ENCODE measurements at places on chromosomes 12 and 14.

DNA sequence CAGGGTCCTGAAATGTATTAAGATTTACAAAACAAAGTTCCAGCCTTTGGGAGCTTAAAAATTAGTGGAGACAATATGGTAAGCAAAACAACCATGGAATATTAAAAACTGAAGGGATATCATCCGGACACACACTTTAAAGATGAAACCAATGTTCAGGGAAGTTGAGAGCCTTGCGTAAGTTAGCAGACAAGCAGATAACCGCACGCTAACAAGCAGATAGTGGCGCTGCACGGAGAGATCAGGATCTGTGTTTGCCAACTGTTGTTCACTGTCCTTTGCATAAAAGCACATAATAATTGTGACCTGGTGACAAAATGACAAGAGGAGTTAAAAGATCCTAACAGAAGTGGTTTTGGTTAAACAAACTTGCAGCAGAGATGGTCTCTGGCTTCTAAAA is 14.3 kb upstream of the TMEM229B start:
- no peak for DNase-seq

DNA sequence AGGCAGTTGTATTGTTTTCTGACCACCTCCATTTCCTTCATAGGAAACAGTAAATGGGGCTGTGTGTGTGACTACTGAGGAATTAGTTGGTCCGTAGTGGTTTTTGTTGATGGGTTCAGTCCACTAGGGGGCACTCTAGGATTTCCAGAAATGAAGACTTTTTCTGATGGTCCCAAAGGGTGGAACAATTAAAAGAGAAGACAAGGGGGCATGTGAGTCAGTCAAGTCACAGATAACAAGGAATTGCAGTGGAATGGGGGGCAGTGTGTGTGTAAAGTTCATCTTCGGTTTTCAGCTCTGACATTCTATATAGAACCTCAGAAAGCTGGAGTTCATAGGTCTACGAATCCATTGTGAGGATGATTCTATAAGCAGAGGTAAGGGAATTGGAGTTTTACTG is 186.6 kb upstream of the OR4E1 start:
- peak; percentile 29 for DNase-seq

- DNase-seq, result no peak
Measured at GRCh38 chr12:120489018-120489417, 6.9 kb upstream of the DYNLL1 start.

DNA sequence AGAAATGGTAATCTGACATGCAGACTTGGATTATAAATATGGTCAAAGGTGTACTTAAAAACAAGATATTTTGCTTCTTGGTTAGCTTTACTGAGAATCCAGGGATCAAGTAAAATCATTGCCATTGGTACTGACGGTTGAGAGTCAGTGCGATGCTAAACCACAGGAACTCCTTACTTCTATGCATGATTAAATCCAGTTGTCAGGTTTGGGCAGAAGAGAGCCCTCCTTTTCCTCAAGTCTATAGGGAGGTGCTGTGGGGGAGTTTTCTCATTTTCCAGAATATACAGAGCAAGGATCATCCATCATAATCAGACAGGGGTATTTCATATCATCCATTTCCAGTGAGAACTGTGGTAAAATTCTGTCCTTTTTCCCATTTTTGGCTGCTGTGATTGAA is 839.1 kb downstream of the NRXN3 start:
- DNase-seq, result no peak

DNA sequence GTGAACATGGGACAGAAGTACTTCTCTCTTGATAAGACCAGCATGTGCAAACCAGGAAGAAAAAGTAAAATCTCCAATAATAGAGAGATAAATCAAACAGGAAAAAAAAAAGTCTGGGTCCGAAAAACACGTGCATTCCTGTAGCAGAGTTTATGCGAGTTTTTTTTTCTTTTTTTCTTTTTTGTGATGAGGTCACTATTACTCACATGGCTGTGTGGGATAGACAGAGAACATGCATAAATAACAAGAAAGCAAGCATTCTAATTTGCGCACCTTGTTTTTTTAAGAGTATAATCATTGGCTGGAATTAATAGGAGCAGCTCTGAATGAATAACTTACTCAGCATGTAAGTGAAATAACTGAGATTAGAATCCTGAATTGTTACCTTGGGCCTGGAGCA is 91.9 kb upstream of the CPM start:
- no peak for DNase-seq

- DNase-seq, result no peak
Measured at GRCh38 chr12:63865448-63865847, 20.9 kb downstream of the SRGAP1 start.

DNA sequence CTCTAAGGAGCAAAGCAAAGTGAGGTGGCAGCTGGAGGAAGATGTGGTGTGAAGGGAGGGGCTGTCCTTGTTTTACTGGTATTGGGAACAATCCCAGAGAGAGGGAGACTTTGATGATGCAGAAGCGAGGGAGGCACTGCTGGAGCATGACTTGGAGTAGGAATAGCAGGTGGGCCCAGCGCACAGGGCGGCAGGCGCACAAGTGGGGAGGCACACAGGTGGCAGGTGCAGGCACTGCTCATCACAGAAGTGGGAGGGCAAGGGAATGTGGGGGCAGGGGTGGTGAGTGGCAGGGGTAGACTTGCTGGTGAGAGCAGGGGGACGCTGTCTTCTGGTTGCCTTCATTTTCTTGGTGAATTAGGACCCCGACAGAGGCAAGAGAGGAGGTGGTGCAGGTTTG is 11.5 kb upstream of the IFI27 start:
- no peak for DNase-seq

DNA sequence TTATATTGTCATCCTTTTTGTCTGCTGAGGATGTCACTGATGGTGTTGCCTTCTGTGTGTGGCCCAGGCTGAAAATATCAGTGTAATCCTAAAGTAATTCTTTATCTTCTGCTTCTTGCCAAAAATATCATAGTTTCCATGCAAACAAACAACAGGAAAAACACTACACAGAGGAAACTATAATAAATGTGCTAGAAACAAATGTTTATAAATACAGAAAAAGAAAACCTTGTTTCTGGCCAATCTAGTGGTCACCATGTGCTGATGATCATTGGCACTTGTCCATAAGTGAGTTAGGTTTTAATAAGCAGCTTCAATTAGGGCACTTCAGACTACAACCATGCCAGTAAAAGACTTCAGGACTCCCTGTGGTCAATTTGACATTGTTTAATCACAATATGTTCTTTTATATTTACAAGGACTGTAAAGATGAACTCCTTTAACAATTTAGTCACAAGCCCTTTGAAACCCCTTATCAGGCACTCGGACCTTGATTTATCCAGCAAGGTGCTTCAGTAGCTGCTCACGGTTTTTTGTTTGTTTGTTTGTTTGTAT is 124.8 kb downstream of the TMTC3 start:
- no peak for DNase-seq

- DNase-seq, result no peak
Measured at GRCh38 chr14:53010193-53011040, 59.6 kb upstream of the FERMT2 start.

GRCh38 chr14:68458840-68459469 is 333.9 kb downstream of the ZFP36L1 start:
- no peak for DNase-seq

DNA sequence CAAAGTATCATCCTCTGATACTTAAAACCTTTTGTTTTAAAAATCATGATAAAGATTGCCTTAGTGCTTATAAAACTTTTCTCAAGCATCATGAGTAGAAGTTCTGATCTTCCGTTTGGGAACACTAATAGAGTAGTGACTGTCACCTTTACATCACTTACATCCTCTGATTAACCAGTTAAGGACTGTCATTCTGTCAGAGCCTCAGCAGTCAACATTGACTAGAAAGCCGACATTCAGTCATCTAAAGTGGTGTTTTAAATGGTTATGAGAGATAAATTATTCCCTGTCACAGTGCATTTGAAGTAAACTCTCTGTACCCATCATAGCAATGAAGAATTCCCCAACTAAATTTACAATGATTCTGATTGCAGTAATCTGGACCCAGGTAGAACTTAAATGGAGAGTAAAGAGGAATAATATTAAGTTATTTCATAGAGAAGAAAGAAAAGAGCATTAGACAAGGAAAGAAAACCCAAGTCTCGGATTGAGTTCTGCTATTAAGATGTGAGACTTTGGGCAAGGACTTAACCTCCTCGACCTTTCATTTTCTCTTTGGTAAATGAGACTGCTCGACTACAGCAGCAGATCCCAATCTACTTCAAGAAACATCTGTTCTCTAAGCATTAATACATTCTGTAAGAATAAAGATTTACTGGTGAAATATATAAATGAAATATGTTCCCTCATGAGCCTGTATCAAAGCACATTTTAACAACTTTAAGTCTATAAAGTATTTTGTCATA is 563.9 kb upstream of the LMO3 start:
- no peak for DNase-seq
